ENCODE measurements at places on chromosomes 6 and 20.

DNA sequence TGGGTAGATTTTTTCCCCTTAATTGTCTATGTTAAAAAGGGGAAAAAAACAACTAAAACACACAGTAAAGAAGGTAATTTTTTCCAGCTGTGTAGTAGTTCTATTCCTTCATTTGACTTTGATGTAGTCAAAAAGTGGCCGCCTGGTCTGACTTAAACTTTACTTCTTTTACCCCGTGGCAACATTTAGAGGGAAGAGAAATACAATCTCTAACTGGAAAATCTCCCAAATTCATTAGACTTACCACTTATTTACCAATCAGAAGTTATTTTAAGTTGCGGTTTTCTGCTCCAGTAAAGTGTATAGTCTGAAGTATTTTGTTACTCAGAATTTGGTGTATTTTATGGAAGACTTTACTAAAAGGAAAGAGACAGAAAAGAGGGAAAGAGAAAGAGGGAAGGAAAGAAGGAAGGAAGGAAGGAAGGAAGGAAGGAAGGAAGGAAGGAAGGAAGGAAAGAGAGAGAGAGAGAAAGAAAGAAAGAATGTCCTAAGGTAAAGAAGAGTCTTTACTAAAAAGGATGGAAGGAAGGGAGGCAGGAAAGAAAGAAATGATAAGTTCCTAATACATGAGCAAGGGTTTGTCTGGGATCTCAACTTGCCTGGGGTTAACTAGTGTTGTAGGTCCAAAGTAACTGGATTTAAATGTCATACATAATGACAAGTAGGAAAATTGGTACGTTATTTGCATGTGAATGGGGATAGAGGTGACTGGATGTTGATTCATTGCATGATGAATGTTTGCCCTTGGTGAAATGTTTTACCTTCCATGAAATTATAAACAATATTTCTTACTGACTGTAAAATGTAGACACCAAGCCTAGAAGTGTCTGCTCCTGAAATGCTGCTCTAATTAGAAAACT, 135.1 kb downstream of the SAMD5 start:
- no peak for DNase-seq

GRCh38 chr6:85551264-85551663, 42.4 kb downstream of the SNX14 start:
- DNase-seq: no peak

GRCh38 chr6:90026216-90026615, 131.9 kb downstream of the GJA10 start:
- no peak for DNase-seq

GRCh38 chr6:46170357-46171289, at the start of gene ENPP5:
TSS of gene ENPP5 (minus strand) at chr6:46170980. CDS start at chr6:46168262, 2,718 bp downstream.
- peak; percentile 58 for DNase-seq

- no peak for DNase-seq
Measured at GRCh38 chr6:147744012-147744411, 235.5 kb downstream of the SAMD5 start.

- no peak for DNase-seq
Measured at GRCh38 chr6:51283723-51284355, 465.2 kb downstream of the TFAP2B start.

DNA sequence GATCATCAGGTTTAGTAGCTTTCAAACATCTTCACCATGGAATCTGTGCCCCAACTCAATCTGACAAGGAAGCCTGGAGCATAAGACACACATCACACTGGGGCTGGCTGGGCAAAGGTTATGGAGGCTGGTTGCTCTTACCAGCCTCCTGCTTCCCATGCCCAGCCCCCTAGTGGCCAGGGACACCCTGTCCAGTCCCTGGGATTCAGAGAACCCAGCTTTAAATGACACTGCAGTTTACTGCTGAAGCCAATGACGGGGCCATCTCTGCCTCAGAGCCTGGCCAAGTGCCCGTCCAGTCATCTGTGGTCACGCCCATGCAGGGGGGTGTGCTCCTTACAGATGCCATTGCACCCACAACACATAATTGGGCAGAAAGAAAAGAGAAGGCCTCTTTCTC, 272.9 kb downstream of the SMOC2 start:
- DNase-seq: no peak

Data from activated T-cell treated with anti-CD3 and anti-CD28 coated beads for 24 hours (primary cell).